Suppressor macrophage treated with lipopolysaccharide for 4 hours (primary cell): ENCODE measurements at places on chromosomes 6 and 20.
A peak's percentile ranks its signal among the peaks of the same experiment; 100 is the strongest.

GRCh38 chr20:34567892-34568865 lies 9.7 kb downstream of the MAP1LC3A start:
- DNase-seq: no peak

GRCh38 chr6:129717277-129717676 lies 7.3 kb upstream of the ARHGAP18 start:
- peak; percentile 49 for DNase-seq

DNA sequence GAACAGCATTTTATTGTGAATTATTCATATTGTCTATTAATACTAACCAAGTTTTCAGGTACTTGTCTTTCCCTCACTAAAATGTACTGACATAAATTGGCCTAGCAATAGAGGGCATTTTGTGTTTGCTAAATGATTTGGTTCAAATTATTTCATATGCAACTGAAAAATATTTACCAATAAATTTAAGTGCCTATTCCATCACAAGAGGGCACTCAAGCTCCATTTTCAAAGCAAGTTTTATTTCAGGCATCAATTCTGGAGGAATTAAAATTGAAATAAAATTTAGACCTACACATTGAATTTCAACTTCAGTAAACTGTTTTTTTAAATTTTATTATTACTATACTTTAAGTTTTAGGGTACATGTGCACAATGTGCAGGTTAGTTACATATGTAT lies 114.3 kb upstream of the SYNCRIP start:
- DNase-seq: peak; percentile 8

GRCh38 chr6:17475606-17476244 lies 82.3 kb downstream of the CAP2 start:
- no peak for DNase-seq

- no peak for DNase-seq
These were observed 62.9 kb upstream of the SLC22A1 start for GRCh38 chr6:160058603-160059215.

DNA sequence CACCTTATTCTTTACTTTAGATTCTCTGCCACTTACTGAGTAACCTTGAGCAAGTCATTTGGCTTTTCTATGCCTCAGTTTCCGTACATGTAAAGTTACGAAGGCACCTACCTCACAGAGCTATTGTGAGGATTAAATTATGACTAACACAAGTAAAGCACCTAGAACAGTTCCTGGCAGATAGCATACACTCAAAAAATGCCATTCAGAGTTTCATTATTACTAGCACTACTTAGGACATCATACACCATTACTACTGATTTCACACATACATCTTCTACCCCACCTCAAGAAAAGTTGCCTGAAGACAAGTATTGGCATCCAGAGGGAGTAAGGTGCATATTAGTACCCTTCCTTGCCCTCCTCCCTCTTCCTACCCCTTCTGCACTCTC lies 107.8 kb downstream of the OGFRL1 start:
- no peak for DNase-seq

GRCh38 chr6:132669690-132670291 lies 10.8 kb upstream of the TAAR1 start:
- DNase-seq: peak; percentile 77

DNA sequence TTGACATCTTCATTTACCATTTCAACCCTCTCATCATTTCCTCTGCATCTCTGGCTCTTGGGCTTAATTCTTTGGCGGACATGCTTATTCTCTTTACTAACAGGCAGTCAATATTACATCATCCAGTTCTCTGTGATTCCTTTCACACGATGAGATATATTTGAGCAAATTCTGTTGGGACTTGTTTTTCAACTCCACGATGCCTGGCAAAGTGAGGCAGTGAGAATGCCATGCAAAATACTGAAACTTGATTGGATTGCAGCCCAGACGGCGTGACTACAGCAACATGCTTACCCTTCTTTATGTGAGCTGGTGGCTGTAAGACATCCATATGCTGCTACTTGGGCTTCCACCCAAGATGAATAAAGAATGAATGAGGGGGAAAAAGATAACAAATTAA lies 101.7 kb upstream of the SPACA1 start:
- DNase-seq: no peak

GRCh38 chr6:6588064-6588923 lies at the start of gene LY86:
TSS of gene LY86 (plus strand) at chr6:6588720. CDS start at chr6:6588735, 15 bp downstream.
- DNase-seq: peak; percentile 78

GRCh38 chr20:50381771-50382593 lies 128.2 kb upstream of the PTPN1 start:
- DNase-seq: peak; percentile 69

DNA sequence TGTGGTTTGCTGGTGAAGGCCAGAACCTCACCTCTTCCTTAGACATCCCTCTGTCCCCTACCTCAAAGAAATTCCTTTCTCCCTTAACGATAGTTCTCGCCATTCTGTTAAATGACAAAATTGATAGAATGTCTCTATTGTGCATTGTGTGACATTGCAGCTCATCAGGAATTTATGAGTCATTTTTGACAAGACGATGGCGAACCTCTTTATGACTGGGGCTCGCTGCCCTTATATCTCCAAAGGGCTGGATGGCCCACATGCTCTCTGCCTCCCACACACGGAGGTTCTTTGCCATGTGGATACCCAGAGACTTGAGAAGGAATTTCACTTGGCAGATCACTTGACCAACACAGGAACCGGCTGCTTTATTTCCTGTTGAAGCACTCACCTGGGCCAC lies 66.8 kb upstream of the RPS6KA2 start:
- DNase-seq: no peak

DNA sequence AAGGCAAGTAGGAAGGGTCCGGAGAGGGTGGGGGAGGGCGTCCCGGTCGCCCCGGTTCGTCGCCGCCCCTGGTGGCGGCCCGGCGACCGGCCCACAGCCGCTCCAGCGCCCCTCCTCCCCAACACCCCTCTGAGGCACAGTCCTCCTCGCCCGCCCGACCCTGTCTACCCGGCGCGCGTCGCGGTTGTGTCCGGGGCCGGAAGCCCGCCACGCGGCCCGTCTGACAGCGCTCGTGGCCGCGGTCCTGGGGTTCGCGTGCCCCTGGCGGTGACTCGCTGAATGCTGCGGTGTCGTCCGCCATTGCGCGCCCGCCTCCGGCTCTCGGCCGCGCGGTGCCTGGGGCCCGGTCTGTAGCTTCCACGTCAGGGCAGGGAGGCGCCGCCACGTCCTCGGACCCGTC lies 335.3 kb upstream of the DEFB115 start:
- DNase-seq: no peak

- no peak for DNase-seq
These were observed 19.4 kb downstream of the GPX6 start for GRCh38 chr6:28496099-28496779.
